NCI-H1694 treated with DMSO at 0.1 percent for 48 hours (cell line): ENCODE measurements at places on chromosomes 6 and 20.

- no peak for DNase-seq
Observed at GRCh38 chr20:14657266-14658005, 320.0 kb upstream of the FLRT3 start.

GRCh38 chr20:38649275-38649891, 47.8 kb downstream of the ARHGAP40 start:
- peak; percentile 34 for DNase-seq

DNA sequence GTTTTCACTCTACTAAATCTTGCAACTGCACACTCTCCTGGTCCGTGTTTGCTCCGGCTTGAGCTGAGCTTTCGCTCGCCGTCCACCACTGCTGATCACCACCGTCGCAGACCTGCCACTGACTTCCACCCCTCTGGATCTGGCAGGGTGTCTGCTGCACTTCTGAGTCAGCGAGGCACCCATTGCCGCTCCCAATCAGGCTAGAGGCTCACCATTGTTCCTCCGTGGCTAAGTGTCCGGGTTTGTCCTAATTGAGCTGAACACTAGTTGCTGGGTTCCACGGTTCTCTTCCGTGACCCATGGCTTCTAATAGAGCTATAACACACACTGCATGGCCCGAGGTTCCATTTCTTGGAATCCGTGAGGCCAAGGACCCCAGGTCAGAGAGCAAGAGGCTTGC, 98.6 kb upstream of the GPR6 start:
- DNase-seq, result no peak

- DNase-seq, result no peak
Observed at GRCh38 chr6:39787322-39787721, 4.9 kb upstream of the DAAM2 start.

DNA sequence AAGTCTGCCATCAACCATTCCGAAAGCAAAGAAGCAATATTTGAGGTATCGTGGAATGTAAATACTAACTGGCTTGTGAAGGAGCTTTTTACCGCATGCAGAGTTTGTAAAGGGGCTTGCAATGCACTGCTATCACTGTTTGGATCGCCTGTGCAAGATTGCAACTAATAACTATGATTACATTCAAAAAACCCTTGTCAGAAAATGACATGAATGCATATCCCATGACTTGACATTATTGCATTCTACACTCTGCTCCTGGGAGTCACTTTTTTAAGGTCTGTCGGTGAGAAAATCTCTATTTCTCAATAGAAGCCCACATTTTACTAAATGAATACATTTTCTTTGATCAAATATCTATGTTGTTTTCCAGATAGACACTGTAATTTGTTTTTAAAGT, 335.4 kb upstream of the SPTLC3 start:
- DNase-seq, result no peak

DNA sequence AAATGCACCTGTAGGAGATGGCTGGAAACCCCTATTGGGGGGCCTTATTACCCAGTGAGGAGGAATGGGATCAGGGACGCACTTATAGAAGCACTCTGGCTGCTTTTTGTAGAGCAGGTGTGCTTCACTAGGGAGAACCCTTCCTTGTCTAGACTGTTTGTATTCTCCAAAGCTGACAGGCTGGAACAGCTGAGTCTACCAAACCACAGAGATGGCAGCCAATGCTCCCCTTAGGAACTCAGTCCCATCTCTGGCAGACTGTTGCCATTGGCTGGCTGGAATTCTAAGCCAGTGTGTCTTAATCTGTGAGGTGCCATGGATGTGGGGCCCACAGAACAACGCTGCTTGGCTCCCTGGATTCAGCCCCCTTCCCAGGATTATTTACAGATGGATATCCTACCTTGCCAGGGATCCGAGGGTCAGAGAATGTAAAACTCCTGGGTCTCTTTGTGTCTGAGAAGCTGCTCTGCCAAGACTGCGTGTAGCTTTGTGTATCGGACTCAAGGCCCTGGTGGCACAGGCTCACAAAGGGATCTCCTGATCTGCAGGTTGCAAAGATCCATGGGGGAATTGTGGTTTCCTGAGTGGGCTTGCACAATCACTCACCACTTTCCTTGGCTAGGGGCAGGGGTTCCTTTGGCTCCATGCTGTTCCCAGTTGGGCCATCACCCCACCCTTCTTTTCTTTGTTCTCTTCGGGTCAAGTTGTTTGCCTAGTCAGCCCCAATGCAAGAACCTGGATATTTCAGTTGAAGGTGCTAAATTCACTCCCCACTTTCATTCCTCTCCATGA, 26.1 kb downstream of the C6orf52 start:
- DNase-seq, result no peak

DNA sequence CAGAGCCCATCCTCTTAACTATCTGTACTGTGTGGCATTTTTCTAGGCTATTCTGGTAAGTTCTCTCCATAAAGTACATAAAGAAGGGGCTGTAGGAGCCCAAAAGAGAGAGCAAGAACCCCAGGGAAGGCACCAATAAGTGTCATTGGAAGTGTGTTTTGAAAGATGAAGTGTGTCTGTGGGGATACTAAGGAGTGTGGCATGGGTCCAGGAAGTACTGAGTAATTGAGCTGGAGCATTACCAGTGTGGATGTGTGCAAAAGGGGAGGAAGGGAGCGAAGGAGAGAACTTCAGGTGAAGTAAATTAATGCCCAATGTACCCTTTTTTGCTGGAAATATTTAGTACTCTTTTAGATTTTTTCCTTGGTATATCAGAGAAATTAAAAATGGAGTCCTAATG, 63.9 kb downstream of the KCNS1 start:
- DNase-seq, result no peak

DNA sequence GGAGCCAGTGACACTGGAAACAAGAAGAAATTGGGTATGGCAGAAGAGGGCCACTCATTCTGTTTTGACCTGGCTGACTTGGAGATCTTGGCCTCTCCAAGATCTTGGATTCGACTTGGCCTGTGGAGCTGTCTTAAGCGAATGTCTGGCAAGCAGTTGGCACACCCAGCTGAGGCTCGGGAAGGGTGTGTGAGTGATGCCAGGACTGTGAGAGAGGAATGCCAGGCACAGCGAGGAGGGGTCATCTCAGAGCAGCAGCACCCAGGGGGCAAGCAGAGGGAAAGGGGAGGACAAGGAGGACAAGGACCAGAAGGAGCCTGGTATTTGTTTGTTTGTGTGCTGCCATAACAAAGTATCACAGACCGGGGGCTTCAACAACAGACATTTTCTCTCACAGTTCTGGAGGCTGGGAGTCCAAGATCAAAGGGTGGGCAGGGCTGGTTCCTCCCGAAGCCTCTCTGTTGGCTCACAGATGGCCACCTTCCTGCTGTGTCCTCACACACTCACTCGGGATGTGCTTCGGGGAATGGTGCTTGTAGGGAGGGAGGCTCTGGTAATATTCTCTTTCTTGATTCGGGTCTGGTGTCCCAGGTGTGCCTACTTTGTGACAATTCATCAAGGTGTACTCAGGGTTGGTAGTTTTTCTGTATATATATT, 33.0 kb downstream of the RPP40 start:
- DNase-seq, result no peak

- no peak for DNase-seq
Observed at GRCh38 chr6:39079197-39080125, 30.9 kb downstream of the GLP1R start.

- DNase-seq, result no peak
Observed at GRCh38 chr6:28860581-28860980, 63.2 kb downstream of the TRIM27 start.
